Activated CD8-positive, alpha-beta memory T cell treated with anti-CD3 and anti-CD28 coated beads, Interleukin-2, amount 10 ng/mL, durations not matched to agents 7 days and 5 days (primary cell): ENCODE measurements at places on chromosomes 12 and 14. TPM values are rescaled to one million over a fixed set of nuclear protein-coding genes. Genes with fewer than 3 reads are reported as not detected.

Gene SOX5
- not detected for total RNA-seq

Gene AKAP5
- 23.2 TPM for total RNA-seq

Gene SLC6A15
- total RNA-seq = not detected

GRCh38 chr14:68653108-68653507, 139.8 kb downstream of the ZFP36L1 start:
- DNase-seq = peak; percentile 36

Gene SERPINA9
- not detected for total RNA-seq

DNA sequence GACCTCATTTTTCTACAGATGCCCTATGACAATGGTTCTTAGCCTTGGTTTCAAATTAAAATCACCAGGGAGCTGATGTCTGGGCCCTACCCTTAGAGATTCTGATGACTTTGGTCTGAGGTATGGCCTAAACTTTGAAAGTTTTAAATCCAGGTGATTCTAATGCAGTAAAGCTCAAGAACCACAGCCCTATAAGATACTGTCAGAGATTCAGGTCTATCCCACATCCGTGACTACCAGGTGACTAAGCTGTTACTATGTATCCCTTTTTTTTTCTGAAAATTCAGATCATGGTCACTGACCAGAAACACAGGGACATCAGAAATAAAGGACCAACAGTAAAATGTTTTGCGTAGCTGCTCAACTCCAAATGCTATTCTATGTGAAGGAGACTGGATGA, 148.8 kb upstream of the BMP4 start:
- DNase-seq = no peak

Gene KICS2
- total RNA-seq = 10.5 TPM

- DNase-seq = no peak
Measured at GRCh38 chr14:57883061-57883460, 17.2 kb upstream of the SLC35F4 start.

DNA sequence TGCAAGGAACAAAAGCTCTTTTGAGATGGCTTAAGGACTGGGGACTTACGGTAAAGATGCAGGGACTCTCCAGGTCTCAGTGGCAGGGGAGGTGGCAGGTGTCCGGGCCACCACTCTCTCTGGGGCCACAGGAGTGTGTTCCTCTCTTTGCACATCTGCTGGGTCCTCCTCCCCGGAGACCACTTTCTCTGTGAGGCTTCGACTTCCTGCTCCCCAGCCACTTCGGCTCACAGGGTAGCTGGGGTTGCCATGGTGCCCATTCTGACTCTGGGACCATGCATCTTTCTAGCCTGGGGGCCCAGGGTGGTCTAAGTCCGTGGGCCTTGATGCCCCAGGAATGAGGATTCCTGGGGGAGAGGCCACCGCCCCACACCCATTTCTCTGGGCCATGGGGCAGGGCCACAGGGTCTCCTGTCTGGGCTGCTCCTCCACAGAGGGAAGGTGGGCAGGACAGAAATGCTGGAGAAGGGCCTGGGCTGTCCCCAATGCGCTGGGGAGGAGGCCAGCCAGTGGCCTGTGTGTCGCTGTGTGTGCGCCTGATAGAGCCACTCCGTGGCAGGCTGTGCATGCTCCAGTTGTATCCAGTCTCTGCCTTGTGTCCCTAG, 38.5 kb downstream of the CCDC92 start:
- DNase-seq = no peak

Gene ADSS1
- total RNA-seq = 2.5 TPM

- DNase-seq = no peak
Measured at GRCh38 chr12:14691560-14691959, 4.8 kb downstream of the GUCY2C start.

DNA sequence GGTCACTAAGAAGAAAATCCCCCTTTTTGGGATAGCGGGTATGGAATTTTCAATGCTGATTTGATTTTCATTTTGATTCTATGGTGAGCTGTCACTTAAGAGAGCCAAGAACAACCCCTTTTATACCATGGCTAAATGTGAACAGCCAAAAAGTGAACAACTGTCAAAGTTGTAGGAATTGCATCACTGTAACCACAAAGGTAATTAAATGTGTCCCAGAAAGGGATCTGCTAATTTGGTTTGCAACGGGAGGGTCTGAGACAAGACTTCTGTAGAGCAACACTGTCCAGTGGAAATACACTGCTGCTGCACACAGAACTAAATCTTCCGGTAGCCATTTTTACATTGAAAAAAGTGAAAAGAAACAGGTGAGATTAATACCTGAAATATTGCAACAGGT, 14.6 kb downstream of the CHST11 start:
- no peak for DNase-seq

Gene TAS2R42
- not detected for total RNA-seq

DNA sequence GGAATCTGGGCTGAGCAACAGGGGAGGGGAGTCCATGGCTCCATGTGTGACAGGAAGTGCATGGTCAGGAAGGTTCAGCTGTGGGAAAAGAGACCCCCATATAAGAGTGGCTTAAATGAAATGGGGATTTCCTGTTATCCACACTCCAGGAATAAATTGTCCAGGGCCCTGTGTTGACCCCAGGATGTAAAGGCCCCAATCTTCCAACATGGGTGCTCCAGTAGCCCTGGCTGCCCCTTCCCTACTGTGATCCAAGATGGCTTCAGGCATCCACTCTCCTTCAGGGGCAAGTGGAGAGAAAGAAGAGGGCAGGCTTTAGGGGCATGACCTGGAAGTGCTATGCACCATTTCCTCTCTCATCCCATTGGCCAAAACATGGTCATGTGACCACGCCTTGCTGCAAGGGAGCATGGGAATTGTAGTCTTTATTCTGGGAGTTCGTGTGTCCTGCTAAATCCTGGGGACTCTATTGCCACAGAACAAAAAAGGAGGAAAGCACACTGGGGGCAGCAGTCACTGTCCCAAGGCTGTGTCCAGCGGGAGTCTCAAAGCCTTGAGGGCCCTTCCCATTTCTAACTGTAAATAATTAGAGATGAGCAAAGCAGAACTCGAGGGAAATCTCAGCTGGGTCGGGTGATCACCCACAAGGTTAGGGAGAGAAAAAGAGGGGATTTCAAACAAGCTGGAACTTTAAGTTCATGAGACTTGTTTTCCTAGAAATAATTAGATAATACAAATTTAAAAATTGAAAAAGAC, 289.2 kb downstream of the ADGRD1 start:
- DNase-seq = no peak

DNA sequence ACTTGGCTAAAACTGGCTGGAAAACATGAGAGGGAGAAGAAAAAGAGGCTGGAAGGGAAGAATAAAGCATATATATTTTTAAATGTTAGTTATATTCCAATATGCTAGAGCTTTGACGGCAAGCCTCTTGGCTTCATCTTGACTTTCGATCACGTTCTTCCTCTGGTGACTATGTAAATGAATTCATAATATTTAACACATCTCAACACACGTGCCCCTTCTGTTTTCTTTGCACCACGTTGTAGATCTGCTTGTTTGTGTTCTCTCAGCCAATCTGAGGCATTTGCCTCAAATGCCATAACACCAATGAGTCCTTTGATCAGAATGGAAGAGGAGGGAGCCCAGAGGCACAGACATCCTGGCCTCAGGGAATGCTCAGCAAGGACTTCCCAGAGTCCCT, 45.4 kb upstream of the TRIM9 start:
- DNase-seq = no peak

Gene TRHDE
- not detected for total RNA-seq

Gene BDKRB2
- total RNA-seq = not detected

Gene FOXG1
- total RNA-seq = not detected

DNA sequence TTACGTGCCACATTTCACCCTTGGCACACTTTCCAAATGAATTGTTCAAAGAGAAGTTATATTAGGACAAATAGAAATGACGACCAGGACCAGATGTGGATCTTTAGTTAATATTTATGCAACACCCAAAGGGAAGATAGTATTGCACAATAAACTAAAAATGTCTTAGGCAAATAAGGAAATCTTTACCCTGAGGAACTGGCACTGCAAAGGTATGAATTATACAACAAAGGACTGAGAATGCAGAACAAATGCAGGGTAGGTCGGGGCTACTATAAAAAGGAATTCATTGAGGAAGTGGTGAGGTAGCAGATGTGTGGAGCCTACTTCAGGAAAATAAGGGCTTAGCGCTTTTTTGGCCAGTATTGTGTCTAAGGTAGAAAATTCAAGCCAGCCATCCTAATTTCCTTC, 3.9 kb upstream of the TMTC2 start:
- DNase-seq = no peak

DNA sequence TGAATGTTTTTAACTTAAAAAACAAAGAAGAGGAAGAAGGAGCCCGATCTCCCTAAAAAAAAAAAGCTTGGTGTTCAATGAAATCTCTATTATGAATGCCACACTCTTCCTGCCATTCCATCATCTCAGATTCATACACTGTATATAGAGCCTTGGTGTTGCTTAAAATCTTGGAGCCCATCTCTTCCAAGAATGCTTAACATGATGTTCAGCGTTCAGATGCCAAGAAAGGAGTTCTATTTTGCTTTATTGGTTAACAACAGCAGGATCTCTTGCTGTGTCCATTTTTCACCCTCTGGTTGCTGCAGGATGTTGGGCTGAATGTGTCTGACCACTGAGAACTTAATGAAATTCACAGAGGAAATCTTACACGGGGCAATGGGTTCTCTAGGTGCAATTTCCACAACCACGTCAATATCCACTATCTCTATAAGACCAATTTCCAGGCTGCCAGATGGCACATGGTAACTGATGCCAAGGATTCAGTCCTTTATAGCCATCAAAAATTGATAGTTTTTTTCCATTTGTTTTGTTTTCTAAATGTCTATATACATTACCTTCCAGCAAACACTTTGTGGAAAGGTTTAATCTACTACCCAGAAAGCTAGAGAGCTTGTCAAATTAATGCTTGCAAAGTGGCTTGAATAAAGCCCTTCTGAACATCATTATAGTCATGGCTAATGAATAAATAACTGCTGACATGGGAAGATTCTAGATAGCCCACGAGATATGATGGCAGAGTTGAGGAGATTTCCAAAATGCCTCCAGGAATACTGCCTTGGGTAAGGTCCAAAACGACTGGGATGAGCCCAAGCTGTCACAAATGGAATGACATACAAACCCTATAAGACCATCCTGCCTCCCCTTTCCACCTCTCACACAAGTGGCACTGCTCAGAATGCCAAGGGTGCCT, 26.5 kb downstream of the RERG start:
- no peak for DNase-seq

DNA sequence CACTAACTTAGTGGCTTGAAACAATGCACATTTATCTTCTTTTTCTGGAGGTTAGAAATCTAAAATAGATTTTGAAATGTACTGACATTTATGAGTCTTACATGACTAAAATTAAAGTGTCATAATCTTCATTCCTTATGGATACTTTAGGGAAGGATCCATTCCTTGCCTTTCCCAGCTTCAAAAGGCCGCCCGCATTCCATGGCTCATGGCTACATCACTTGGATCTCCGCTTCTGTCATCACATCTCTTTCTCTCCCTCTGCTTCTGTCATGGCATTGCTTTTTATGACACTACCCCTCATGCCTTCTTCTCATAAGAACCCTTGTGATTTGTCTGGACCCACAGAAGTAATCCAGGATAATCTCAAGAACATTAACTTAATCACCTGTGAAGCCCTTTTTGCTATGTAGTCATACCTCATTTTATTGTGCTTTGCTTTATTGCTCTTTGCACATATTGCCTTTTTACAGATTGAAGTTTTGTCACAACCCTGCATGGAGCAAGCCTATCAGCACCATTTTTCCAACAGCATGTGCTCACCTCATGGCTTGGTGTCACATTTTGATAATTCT, 66.5 kb downstream of the GARIN6 start:
- no peak for DNase-seq
